Upper lobe of right lung (tissue), 1 donor: ENCODE measurements at places on chromosomes 7 and 10. TPM values are rescaled to one million over a fixed set of nuclear protein-coding genes. Genes with fewer than 3 reads are reported as not detected.

GRCh38 chr7:44277851-44278250, 47.5 kb downstream of the CAMK2B start:
- no peaks in the 10 kb centered on the region for H3K27me3 ChIP-seq
- no peaks in the 10 kb centered on the region for H3K4me1 ChIP-seq
- H3K4me3 ChIP-seq, result no peak overlapping the region
- H3K36me3 ChIP-seq, result no peaks in the 10 kb centered on the region
- H3K27ac ChIP-seq, result no peak overlapping the region

- H3K27ac ChIP-seq, result no peak overlapping the region
- no peaks in the 10 kb centered on the region for H3K36me3 ChIP-seq
- H3K4me1 ChIP-seq, result no peaks in the 10 kb centered on the region
- H3K27me3 ChIP-seq, result peaks cover 31% of the 10 kb centered on the region
- no peak overlapping the region for H3K4me3 ChIP-seq
These were observed 164.2 kb upstream of the DPP6 start for GRCh38 chr7:153887749-153888569.

DNA sequence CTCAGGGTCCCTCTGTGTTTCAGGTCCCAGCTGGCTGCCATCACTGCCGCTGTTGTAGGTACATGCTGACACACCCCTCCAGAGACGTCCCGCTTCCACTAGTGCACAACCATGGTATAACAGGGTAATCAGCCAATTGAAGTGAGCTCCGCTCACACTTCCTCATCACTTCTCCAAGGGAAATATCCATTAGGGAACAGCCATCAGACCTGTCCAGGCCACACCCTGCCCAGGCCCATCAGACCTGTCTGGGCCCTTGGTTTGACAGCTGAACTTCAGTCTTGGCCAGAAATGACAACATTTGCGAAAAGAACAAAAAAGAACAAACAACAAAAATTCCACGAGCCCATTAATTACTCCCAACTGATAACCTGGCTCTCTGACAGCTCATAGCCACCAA, 11.0 kb upstream of the MYH16 start:
- no peak overlapping the region for H3K27ac ChIP-seq

- no peaks in the 10 kb centered on the region for H3K27me3 ChIP-seq
- H3K4me1 ChIP-seq, result no peaks in the 10 kb centered on the region
- no peaks in the 10 kb centered on the region for H3K36me3 ChIP-seq
- H3K4me3 ChIP-seq, result no peak overlapping the region
- no peak for DNase-seq
These were observed 110.3 kb downstream of the DKK1 start for GRCh38 chr10:52424341-52424740.

GRCh38 chr7:113664867-113665266, 253.9 kb downstream of the PPP1R3A start:
- no peaks in the 10 kb centered on the region for H3K36me3 ChIP-seq
- no peak for DNase-seq
- H3K27ac ChIP-seq, result no peak overlapping the region
- H3K27me3 ChIP-seq, result no peaks in the 10 kb centered on the region

DNA sequence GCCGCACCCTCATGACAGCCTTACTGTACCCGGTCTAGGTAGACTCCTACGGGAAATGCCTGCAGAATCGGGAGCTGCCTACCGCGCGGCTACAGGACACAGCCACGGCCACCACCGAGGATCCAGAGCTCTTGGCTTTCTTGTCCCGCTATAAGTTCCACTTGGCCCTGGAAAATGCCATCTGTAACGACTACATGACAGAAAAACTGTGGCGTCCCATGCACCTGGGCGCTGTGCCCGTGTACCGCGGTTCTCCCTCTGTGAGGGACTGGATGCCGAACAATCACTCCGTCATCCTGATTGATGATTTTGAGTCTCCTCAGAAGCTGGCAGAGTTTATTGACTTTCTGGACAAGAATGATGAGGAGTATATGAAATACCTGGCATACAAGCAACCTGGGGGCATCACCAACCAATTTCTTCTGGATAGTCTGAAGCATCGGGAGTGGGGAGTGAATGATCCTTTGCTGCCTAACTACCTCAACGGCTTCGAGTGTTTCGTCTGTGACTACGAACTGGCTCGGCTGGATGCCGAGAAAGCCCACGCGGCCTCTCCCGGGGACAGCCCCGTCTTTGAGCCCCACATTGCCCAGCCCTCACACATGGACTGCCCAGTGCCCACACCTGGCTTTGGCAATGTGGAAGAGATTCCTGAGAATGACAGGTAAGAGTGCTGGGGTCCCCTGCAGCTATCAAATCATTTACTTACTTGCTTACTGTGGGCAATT, 8.5 kb upstream of the CHCHD1 start:
- H3K27me3 ChIP-seq, result no peaks in the 10 kb centered on the region
- H3K4me3 ChIP-seq, result peak overlapping the region; percentile 87
- no peak for DNase-seq
- peak overlapping the region; percentile 97 for H3K27ac ChIP-seq
- H3K36me3 ChIP-seq, result peaks cover 70% of the 10 kb centered on the region

GRCh38 chr10:37775612-37776011, 81.8 kb downstream of the ZNF248 start:
- no peaks in the 10 kb centered on the region for H3K27me3 ChIP-seq
- no peaks in the 10 kb centered on the region for H3K36me3 ChIP-seq
- H3K4me1 ChIP-seq, result no peaks in the 10 kb centered on the region
- no peak overlapping the region for H3K4me3 ChIP-seq

- no peak overlapping the region for H3K27ac ChIP-seq
- no peaks in the 10 kb centered on the region for H3K4me1 ChIP-seq
- no peak overlapping the region for H3K4me3 ChIP-seq
- DNase-seq, result no peak
- H3K36me3 ChIP-seq, result no peaks in the 10 kb centered on the region
- no peaks in the 10 kb centered on the region for H3K27me3 ChIP-seq
These were observed 259.8 kb upstream of the SEMA3A start for GRCh38 chr7:84454174-84454959.

DNA sequence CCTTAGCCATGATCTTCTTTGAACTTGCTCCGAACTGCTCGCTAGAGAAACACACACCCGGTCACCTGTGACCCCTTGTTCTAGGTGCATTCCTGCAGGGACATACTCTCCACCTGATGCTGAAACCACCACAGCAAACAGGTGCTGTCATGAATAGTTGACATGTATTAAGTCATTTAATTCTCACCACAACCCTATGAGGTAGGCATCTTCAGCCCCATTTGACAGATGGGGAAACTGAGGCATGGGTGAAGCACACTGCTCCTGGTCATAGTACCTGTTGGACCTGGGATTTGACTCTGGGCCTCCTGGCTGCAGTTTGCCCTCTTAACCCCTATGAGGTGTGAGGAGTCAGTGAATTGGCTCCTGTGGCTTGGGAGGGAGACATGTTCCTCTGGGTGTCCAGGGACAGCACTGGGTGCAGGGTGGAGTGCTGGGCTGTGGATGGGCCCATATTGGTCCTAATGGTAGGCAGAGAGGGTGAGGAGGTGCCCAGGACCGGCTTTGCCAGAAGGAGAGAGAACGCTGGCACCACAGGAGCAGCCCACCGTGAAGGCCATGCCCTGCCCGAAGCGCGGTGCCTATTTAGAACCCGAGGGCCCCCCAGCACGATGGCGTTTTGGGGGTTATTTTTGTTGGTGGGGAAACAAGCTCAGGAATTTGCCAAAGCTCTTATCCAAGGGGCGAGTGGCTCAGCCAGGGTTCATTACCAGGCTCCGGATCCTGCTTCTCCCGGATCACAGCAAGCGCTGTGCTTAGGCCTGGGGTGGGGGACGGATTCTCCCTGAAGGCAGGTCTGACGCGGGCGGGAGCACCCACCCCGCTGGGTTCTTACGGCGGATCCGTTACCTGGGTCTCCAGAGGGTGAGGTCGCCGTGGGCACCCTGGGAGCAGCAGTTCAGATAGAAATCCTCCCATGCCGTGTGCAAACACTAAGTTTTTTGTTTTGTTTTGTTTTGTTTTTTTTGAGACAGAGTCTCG, 52.3 kb downstream of the GLRX3 start:
- peaks cover 5% of the 10 kb centered on the region for H3K27me3 ChIP-seq
- DNase-seq, result no peak
- peaks cover 25% of the 10 kb centered on the region for H3K36me3 ChIP-seq
- peaks cover 7% of the 10 kb centered on the region for H3K4me1 ChIP-seq
- no peak overlapping the region for H3K27ac ChIP-seq

GRCh38 chr10:118462401-118462800, 120.3 kb upstream of the FAM204A start:
- H3K4me1 ChIP-seq, result no peaks in the 10 kb centered on the region
- H3K27me3 ChIP-seq, result peaks cover 25% of the 10 kb centered on the region
- no peak for DNase-seq
- no peak overlapping the region for H3K27ac ChIP-seq
- no peak overlapping the region for H3K4me3 ChIP-seq

Gene BTBD16
- 0.35 TPM for total RNA-seq

Gene FGFR2
- total RNA-seq, result 58.7 TPM

Gene FANK1
- 2.6 TPM for total RNA-seq

Gene TEX47
- total RNA-seq, result not detected

Gene PPIF
- 30.7 TPM for total RNA-seq

Gene CYP2W1
- total RNA-seq, result not detected

Gene PTPN20
- 2.6 TPM for total RNA-seq

Gene GATA3
- total RNA-seq, result 3.2 TPM

Gene GRID2IP
- total RNA-seq, result 0.46 TPM
